ENCODE measurements at places on chromosomes 11 and 22.

DNA sequence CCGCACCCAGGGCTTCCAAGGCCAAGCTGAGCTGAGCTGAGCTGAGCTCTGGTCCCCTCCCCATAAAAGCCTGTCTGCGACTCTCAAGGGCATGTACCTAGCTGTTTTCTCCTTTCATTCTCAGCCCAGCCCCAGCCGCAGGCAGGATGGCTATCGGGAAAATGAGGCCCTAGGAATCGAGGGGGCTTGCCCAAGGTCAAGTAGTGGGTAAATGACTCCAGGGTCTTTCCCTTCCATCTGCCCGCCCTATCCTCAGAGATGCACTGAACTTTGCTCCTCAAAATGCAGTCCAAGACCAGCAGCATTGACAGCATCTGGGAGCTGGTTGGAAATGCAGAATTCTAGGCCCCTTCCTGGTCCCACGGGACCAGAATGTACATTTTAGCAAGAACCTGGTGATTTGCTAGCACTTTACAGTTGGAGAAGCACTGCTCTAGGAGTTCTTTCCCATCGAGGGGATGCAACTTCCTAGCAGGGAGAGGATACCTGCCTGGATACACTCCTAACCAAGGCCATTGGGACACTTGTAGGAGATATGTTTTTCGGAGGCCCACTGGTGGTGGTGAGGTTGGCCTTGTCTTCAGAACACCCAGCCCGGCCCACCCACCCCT lies 43.2 kb upstream of the ACCSL start:
- DNase-seq = no peak

DNA sequence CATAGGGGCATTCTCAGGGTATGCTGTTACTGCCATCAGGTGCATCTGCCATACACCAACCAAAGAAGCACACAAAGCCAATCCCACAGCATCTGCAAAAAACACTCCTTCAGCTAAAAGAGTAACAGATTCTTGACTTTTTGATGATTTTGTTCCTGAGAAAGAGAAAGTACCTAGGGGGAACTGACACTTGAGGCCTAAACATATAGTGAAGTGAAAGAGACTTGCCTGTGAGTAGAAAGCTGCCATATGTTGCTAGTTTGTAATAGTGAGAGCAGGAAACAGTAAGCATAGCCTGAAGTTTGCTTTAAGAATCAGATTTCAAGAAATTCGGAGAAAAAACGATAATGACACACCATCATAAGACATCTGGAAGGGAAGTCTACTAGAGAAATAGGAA lies 97.9 kb upstream of the CTSC start:
- DNase-seq = no peak

DNA sequence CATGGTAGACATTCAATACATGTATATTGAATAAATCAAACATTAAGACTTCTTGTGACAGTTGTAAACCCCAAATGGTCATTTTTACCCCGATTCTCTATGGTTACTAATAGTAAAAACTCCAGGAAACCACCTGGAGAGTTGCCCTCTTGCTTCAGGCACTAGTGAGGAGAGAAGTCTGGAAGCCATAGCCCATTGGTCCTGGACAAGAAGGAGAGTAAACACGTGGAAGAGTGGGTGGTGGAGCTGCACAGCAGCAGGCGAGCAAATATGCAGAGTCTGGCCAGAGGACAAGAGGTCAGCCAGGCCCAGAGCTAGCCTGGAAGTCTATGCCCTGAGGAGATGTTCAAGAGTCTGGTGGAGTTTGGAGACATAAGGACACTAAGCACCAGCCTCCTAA lies 17.7 kb downstream of the DCHS1 start:
- no peak for DNase-seq

DNA sequence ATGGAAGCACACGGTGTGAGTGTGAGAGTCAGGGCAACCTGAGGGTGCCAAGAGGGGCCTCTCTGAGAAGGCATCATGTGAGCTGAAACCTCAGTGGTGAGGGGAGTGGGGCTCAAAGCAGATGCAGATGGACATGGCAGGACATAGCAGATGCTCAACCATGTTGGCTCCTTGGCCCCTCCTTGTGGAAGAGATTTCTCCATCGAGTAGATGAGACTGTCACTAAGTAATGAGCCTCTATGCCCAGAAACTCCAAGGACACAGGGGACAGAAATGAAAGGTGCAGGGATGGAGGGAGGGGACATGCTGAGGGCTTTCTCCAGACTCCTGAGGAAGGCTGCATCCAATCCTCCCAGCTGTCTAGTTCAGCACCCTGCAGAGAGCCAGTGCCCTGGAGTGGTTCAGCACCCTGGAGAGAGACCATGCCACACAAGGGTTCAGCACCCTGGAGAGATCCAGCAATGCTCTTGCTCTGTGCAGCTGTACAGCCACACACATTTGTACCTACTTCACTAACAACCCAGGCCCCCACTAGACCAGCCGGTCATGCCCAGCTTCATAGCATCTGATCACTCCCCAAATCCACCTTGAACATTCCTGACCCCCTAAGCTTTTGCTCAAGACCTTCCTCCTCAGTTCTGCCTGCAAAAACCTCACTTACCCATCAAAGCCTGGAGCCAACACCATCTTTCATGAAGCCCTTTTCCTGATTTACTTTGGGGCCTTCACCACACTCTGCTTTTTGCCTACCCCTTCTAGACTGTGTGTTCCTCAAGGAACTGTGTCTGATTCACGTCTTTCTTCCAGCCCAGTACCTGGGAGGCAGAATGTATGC lies 252.0 kb downstream of the CTTN start:
- no peak for DNase-seq

- DNase-seq = no peak
Measured at GRCh38 chr11:1566381-1567051, 5.6 kb downstream of the DUSP8 start.
